ENCODE measurements at places on chromosomes 16 and 17.

- no peak for DNase-seq
Observed at GRCh38 chr17:30840771-30841170, 9.0 kb downstream of the ATAD5 start.

GRCh38 chr16:50611332-50611934, 63.2 kb downstream of the NKD1 start:
- DNase-seq, result no peak

DNA sequence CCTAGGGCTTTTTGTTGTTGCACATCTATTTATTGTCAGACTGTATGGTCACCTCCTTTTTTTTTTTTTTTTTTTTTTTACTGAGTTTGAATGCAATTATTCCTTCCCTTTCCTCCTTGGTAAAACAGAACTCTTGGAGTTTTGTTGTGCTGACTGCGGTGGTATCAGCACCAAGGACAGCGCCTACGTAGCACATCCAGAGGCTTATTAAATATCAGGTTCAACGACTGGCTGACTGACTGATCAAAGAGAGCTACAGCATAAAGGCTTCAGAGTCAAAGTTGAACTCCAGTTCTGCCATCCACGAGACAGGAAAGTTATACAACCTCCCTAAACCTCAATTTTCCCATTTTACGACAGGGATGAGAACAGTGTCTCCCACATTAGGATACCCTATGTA, 86.1 kb upstream of the RBFOX1 start:
- DNase-seq, result no peak

GRCh38 chr17:80941743-80942422, 49.8 kb upstream of the CHMP6 start:
- DNase-seq, result no peak

GRCh38 chr17:17164676-17165075, 41.5 kb downstream of the PLD6 start:
- DNase-seq, result peak; percentile 58

All from SHP77 (cell line).